ENCODE measurements at places on chromosomes 6 and 20.

- DNase-seq, result no peak
Observed at GRCh38 chr20:4369798-4370124, 351.9 kb upstream of the PRND start.

DNA sequence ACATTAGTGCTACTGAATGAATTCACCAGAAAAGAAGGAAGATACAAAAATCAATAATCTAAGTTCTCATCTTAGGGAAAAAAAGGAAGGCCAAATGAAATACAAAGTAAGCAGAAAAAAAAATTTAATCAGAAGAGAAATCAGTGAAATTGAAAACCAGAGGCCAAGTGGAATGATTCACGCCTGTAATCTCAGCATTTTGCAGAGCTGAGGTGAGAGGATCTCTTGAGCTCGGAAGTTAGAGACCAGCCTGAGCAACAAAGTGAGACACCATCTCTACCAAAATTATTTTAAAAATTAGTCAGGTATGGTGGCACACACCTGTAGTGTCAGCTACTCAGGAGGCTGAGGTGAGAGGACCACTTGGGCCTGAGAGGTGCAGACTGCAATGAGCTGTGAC, 21.2 kb upstream of the ASF1A start:
- DNase-seq, result no peak

DNA sequence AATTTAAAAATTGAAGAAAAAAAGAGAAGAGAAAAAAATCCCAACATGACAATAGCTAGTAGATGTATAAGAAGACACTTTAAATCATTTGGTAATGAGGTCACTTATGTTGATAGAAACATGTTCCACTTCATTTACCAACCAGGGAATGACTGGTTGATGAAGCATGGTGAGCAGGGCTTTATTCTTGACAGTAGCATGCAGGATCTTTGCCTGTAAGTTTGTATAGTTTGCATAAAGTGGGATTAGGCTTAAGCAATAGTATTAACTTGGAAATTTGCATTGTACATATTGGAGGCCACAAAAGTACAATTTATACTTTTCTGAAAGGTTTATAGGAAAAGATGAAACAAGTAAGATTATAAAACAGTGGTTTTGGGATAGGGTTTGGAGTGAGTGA, 67.0 kb downstream of the NOX3 start:
- no peak for DNase-seq

DNA sequence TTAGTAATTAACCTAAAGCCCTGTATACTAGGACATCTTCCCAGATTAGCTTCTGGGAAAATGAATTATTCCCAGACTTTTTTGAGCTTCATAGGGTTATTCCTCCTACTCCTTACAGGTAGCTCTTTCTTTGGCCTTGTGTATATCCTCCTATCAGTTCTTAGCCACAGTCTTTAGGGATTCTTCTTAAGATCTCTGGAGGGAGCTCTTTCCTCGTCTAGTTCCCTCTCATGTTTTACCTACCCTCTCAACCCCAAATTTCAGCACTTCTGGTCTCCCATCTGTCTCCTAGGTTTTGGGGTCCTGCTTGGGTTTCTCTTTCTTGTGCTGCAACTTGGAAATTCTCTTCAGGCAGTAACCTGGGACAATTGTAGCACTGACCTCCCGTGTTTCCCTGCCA, 46.4 kb upstream of the SLC35B3 start:
- peak; percentile 0 for DNase-seq

DNA sequence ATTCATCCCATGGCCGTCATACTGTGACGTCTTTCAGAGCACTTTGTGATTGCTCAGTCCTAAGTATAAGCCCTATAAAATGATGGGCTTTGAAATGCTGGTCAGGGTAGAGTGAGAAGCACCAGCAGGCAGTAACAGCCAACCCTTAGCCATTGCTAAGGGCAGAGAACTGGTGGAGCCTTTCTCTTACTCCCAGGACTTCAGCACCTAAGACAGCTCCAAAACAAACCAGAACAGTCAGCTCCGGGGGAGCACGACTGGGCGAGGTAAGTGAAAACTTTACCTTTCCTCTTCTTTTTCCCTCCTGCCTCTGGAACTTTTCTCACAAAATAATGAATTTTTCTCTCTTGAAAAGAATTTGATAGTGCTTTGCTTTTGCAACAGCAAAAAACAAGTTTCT, at the start of gene VIP:
VIP (plus strand) TSS at position 104 of the 400 bp plus-strand sequence. CDS start 1,381 bp downstream, outside the sequence.
- DNase-seq, result no peak

GRCh38 chr20:32352121-32352720, 5.9 kb upstream of the ASXL1 start:
- no peak for DNase-seq

Data from NCI-H1092 treated with DMSO at 0.1 percent for 48 hours (cell line).